ENCODE measurements at places on chromosomes 5 and 9. TPM values are rescaled to one million over a fixed set of nuclear protein-coding genes. Genes with fewer than 3 reads are reported as not detected.

- DNase-seq, result no peak
Measured at GRCh38 chr9:37035648-37036370, 1.7 kb upstream of the PAX5 start.

GRCh38 chr9:93181672-93182435, 2.1 kb upstream of the WNK2 start:
- no peak for DNase-seq
- no peak overlapping the region for H3K27ac ChIP-seq
- no peaks in the 10 kb centered on the region for H3K36me3 ChIP-seq
- peaks cover 4% of the 10 kb centered on the region for H3K4me1 ChIP-seq
- no peak overlapping the region for H3K4me3 ChIP-seq
- H3K27me3 ChIP-seq, result no peaks in the 10 kb centered on the region

GRCh38 chr5:132190161-132190817, 37.4 kb downstream of the P4HA2 start:
- H3K27me3 ChIP-seq, result no peaks in the 10 kb centered on the region
- no peak for DNase-seq
- H3K4me1 ChIP-seq, result no peaks in the 10 kb centered on the region
- no peak overlapping the region for H3K27ac ChIP-seq
- peaks cover 54% of the 10 kb centered on the region for H3K36me3 ChIP-seq

Gene CATSPER3
- 0.69 TPM for total RNA-seq
